ENCODE measurements at places on chromosomes 5 and 9.

GRCh38 chr9:78234810-78235209, 1.1 kb upstream of the CEP78 start:
- no peak for DNase-seq

DNA sequence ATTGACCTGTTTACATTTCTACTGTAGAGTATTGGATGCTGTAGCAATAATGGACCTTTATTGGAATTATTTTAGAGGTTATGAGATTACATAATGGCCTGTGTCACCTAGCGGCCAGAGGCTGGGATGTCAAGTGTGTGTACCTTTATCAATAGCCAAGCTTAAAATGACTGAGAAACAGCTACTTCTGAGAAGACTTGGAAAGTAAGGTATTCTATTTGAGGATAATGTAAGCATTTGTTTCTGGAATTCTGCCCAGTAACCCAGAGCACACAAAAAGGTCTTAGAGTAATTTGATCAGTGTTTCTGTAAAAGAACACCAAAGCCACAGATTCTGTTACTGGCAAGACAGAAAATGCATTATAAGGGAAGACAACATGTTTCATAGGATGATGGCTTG, 116.8 kb downstream of the MACIR start:
- DNase-seq, result no peak

DNA sequence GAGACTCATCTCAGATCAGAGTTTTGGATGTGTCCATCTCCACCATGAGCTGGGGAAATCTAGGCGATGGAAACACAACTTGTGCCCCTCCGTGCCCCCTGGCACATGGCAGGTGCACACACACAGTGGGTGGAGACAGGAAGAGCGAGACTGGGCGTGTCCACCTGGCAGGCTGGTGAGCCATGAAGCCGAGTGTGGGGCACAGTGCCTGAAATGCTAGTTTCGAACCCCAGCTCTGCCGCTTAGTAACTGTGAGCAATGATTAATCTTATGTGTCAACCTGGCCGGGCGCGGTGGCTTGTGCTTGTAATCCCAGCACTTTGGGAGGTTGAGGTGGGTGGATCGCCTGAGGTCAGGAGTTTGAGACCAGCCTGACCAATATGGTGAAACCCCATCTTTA, 80.8 kb upstream of the RNU6ATAC start:
- no peak for DNase-seq

GRCh38 chr5:94690778-94691177, 72.3 kb downstream of the SLF1 start:
- no peak for DNase-seq

DNA sequence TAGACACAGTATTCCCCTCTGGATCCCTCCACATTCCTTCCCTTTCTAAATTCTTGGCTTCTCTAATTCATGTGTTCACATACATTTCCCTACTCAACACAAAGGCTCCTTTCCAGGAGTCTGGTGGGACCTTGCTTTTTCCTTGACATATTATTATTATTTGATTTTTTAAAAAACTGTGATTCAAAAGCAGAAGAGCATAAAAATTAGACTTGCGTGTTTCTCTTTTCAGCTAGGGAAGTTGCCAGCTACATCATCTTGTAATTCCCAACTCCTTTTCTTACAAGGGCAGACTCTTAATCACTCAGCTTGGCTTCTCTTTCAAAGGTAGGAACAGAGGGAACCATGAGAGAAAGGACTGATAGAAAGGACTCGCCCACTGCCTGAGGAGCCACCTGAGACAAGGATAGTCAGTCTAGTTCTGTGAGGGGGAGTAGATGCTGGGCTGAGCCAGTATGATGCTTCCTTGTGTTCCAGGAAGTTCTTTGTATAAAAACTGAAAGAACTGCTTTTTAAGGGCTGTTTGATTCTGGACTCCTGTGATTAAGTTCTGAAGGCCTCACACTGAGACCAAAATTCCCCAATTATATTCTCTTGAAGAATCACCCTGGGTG, 51.0 kb upstream of the DPYSL3 start:
- DNase-seq, result no peak

DNA sequence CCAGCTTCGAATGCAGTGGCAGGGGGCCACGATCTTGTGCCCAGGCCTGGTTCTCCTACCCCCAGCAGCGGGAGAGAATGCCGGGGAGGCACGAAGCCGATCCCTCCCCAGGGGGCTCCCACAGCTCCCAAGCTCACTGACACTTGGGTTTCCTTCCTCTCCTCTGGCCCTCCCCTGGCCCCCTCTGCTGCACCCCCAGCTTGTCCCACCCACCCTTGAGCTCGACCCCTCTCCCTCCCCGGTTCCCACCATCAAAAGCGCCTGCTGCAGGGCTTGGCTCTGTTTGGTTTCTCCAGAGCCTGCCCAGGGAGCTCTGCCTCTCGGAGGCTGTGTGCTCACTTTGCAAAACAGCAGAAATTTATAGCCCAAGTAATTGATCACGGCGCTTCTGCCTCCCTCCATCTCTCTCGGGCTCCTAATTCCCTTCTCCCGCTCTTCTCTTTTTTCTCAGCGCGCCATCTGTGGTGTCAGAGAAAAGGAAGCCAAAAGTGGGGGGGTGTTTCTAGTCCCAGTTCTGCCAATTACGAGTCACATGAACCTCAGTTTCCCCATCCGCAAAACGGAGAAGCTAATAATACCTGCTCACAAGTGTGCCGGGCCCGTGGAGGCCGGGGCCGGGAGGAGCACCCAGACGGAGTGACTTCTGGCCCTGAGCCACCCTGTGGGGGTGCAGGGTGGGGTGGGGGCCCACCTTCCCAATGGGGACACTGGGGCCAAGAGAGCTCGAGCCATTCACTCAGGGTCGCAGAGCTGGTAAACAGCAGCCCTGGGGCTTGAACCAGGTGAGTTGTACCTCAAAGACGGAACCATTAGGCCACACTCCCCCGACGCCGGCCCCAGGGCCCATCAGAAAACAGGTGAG, 141.2 kb upstream of the IER5L start:
- DNase-seq, result peak; percentile 14

DNA sequence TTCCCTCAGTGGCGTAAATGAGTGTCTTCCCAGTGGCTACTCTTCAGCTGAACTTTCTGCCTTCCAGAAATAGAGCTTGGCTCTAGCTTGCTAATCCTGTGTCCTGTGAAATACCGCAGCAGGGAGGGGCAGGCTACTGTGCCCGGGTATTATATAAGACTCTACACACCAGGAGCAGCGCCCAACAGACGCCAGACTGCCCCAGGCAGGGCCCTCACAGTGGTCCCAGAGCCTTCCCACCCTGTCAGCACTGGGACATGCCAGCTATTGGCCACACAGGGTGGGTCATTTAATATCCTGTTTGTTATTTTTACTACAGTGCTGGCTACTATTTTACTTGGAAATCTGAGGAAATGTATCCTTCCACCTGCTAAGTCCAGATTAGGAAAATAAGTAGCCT, 121.0 kb downstream of the FEM1C start:
- no peak for DNase-seq

- no peak for DNase-seq
Measured at GRCh38 chr9:134706522-134706921, 64.9 kb downstream of the COL5A1 start.

DNA sequence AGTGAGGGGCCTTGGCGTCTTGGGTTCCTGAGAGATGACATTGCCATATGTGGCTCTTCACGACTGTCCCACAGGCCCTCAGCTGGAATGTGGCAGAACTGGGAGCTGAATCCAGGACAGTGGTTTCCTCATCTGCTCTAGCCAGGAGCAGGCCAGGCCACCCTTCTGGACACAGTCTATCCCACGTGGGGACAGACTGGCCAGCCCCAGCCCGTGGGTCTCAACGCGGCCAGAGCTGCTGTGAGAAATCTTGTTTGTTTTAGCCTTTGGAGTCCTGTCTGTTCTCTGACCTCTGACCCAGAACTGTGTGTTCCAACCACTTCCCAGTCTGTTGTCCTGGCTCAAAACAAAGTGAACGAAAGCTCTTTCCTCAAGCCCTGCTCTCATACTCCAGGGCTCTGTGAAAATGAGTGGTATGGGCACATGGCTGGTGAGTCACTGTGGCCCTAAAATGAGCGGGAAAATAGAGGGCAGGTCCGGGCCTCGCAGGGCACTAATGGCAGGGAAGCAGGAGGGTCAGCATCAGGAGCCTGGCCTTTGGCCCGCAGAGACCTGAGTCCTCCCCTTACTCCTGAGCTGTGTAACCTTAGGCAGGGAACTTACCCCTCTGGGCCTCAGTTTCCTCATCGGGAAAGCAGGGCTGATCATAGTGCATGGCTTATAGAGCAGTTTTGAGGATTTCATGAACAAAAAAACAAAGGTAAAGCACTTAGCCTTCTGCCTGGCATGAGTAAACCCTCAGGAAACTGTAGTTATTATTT, 34.8 kb upstream of the GLRX start:
- no peak for DNase-seq

- no peak for DNase-seq
Measured at GRCh38 chr9:1217076-1217475, 166.9 kb downstream of the DMRT2 start.

- DNase-seq, result no peak
Measured at GRCh38 chr9:16414451-16414850, 456.0 kb downstream of the BNC2 start.

- DNase-seq, result no peak
Measured at GRCh38 chr9:96663506-96664120, 8.5 kb upstream of the PRXL2C start.

- no peak for DNase-seq
Measured at GRCh38 chr9:72509635-72510034, 11.8 kb upstream of the TMC1 start.

- no peak for DNase-seq
Measured at GRCh38 chr5:66066826-66067225, 77.3 kb upstream of the SREK1 start.

GRCh38 chr9:26687421-26687820, 205.2 kb downstream of the CAAP1 start:
- no peak for DNase-seq

GRCh38 chr5:98768160-98768959, 5.1 kb upstream of the RGMB start:
- peak; percentile 30 for DNase-seq

DNA sequence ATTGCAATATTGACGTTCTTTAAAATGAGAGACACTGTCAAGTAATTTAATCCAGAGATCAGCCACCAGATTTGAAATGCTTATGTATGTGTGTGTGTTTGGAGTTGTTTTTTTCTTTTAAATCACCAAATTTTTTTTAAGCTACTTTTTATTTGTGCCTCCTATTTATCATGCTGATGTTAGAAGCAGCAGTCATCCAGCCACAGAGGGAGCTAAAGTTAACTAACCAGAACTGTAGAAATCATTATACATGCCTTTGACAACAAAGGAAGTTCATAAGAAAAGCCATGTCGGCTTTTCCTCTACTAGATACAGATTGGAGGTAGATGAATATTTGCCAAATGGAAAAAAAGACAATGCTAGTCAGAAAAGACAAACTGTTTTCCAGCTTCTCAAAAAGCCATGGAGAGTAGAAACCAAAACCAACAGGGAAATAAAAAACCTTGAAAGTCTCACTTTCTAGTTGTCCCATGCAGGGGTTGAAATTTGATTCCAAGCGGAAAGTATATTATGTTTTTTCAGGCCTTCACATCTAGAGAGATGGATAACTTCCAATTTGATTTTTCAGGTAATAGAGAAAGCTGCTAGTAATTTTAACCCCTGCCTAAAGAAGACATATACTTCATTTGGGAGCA, 4.5 kb downstream of the PURA start:
- no peak for DNase-seq

GRCh38 chr9:134408389-134408788, 82.1 kb downstream of the RXRA start:
- no peak for DNase-seq

DNA sequence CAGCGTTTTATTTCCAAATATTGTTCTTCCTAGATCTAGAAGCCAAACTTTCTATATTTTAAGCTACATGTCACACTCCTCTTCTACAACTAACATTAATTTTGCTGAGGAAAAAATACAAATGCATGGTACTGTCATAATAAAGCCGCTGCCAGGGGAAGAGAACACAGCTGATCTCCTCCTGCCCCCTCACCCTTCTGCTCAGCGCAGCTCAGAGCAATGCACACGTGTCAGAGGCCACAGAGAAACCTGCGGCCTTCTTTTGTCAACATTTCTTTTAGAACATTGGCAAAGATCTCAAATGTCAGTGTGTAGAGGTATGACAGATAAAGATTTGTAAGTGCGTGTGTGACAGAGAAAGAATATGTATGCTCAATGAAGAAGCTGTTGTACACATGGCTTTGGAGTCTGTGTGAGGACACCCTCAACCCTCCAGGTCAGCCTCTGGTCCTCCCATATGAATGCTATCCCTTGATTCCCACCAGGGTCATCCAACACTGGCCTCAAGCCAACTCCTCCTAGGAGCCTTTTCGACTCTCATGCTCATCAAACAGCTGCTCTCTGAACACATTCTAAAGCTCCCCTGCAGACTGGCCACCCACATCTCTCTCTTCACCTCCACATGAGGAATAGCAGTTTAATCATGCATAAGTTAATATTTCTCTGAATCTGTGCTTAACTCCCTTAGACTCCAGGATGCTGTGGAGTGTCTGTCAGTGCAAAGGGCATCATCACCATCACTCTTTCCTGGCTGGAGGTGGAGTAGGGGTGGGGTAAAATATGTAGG, 40.9 kb downstream of the TAS2R1 start:
- no peak for DNase-seq

DNA sequence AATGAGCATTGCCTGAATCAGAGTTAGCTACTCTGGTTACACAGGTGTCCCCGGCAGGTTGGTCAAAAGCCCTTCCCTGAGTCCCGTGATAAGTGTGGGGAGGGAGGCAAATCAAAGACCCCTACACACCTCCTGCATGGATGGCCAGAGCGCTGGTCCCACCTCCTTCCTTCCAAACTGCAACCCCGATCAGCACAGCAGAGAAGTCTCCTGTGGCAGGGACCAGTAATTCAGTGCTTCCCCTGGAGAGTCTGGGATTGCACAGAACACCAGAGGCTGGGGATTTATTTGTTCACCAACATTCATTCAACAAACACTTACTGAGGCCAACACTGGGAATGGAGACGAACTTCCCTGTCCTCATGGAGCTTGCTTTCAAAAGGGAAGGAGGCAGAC, 46.2 kb downstream of the NSUN2 start:
- no peak for DNase-seq
